A549 treated with AZD2906 at 1 μM for 4 hours (cell line): ENCODE measurements at places on chromosomes 13 and 19. TPM values are rescaled to one million over a fixed set of nuclear protein-coding genes. Genes with fewer than 3 reads are reported as not detected.

Gene RNF225
- total RNA-seq: 0.13 to 0.19 TPM (median 0.16 TPM) in 4 of 5 replicates, not detected in the other

Gene CEACAM8
- not detected in 5 replicates for total RNA-seq

Gene DPRX
- not detected in 5 replicates for total RNA-seq

Gene PRRG2
- total RNA-seq: 0.85 to 1.1 TPM (median 0.96 TPM) in 5 replicates

Gene ZNF229
- total RNA-seq: 2.3 to 3.2 TPM (median 2.3 TPM) in 5 replicates
